ENCODE measurements at places on chromosomes 2 and 18.

DNA sequence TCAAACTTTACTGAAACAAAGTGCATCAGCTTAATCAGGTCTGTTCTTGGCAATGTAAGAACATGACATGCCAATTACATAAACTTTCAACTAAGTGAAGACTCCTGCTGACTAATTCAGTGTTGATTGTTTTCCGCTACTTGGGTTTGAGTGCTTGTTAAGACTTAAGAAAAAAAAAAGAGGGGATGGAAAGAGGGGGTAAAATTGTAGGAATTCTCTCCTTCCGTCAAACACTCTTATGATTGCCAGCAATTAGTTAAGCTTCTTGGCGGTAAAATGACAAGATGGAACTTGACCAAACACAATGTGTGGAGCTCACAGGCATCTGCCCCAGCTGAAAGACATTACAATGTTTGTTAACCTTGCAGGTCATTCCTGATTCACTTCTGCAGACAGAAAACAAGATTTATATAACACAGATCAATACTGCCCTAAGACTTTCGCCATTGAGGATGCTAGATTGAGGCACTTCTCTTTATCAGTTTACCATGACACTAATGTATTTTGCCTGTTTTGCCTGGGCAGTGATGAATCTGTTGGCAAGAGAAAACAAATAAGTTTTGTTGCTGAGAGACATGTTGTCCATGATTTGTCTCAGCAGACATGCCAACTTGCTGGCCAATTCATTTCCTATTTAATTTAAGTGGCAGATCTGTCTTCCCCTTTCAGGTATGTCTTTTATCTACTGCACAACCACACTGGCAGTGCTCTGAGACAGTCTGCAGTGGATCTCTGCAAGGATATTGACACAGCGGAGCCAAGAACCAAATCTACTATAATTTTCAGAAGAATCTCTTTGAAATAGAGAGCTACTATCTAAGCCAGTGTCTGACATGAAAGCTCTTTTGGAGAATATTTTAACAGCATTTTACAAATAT lies 410.0 kb upstream of the KCNH7 start:
- no peak for DNase-seq

DNA sequence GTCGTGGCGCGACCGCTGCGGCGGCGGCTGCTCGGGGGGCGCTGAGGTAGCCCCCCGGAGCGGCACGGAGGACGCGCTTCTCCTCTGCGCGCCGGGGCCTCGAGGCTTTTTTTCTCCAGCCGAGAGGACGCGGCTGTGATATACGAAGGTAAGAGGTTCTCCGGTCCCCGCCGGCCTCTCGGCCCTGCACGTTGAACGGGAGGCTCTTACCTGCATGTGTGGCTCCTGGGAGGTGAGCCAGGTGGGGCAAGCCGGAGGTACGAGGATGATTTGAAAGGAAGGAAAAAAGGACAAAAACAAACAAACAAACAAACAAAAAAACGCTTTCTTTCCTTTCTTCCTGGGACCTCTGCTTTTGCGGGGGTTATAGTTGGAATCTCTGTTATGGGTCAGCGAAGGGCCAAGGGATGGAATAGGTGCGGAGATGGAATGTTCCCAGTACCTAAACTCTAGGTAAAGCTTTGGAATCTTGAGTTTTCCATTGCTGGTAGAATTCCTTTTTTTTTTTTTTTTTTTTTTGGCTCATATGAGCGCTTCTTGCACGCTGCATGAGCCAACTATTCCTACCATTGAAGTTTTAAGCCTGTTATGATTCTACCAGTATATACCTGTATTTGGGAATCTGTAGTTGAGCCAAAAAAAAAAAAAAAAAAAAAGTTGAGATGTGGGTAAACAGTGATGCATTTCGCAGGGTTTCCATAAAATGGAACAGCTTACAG lies 674 bp downstream of the PTPN4 start:
- no peak for DNase-seq

- no peak for DNase-seq
Measured at GRCh38 chr2:190805126-190805525, 75.5 kb upstream of the GLS start.

DNA sequence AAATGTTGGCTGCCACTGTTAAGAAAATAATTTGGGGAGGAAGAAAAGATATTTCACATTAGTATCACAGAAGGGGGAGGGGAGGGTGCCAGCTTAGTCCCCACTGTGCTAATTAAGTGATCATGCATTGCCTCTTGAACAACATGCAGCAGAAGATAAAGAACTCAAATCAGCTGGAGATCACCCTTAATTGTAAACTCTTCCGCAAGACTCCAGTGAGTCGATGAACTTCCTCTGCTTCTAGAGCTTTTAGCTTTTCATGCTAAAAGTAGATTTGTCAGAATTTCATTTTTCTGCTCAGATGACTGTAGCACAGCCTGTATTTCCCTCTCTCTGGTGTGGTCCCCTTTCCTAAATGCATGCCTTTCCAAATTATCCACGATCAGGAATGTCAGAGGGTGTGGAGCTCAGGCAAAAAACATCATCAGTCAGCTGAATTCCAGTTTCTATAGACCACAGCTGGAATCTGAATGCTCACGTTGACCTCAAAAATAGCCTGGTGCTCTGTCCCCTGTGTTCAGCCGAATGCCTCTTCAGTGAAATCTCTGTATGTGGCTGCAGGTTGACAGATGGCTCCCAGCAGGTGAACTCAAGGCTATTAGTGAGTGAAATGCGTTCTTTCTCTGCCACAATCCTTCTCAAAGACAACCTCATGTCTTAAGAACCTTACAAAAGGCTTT lies 156.8 kb upstream of the UNC80 start:
- DNase-seq: no peak

DNA sequence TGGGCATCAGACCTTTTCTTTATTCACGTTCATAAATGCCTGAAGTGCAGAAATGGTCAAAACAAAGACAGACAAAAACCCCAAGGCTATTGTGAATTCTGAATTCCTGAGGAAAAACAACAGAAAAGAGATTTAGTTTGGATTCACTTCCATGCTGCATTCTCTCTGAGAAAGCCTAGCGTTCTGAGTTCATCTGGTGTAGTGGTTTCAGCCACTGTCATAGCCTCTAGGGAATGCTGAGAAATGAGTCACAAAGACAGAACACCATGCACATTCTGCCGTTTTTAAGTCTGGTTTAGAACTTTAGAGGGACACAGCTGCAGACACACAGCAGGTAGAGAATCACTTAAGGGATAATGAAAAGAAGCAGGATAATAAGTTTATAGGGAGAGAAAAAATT lies 93.8 kb downstream of the LRP1B start:
- no peak for DNase-seq

DNA sequence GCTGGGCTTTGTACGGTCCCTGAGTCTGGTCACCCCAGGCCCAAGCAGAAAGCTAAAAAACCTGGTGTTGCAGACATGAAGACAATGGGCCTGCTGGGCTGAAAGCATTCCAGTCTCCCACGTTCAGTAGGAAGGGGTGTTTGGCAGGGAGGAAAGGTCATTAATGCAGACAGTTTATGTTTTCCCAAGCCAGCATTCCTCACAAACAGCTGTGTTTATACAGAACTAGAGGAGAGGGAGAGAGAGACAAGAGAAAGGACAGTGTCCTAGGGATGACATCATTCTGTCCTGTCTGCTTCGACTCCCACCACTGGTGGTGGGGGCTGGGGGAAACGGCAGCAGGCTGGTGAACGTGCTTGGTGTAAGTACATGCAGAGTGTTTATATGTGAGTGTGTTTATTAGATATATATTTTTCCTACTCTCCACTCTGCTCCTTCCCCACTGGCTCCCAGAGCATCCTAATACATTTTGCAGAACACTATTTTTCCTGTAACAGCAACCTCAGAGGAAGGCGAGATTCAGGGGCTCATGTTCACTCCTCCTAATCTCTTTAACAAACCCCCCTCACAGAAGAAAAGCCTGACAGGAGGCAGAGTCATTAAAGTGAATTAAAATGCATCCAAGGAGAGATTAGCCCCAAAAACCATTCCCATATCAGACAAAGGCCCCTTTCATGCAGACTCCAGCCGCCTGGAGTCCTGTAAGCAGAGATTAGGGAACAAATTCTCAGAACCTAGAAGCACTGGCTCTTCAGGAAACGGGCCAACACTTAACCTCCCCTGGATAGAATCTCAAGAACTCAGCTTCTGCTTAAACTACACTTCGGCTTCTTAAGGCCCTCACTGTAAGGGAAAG lies 380.4 kb downstream of the TNS1 start:
- no peak for DNase-seq

DNA sequence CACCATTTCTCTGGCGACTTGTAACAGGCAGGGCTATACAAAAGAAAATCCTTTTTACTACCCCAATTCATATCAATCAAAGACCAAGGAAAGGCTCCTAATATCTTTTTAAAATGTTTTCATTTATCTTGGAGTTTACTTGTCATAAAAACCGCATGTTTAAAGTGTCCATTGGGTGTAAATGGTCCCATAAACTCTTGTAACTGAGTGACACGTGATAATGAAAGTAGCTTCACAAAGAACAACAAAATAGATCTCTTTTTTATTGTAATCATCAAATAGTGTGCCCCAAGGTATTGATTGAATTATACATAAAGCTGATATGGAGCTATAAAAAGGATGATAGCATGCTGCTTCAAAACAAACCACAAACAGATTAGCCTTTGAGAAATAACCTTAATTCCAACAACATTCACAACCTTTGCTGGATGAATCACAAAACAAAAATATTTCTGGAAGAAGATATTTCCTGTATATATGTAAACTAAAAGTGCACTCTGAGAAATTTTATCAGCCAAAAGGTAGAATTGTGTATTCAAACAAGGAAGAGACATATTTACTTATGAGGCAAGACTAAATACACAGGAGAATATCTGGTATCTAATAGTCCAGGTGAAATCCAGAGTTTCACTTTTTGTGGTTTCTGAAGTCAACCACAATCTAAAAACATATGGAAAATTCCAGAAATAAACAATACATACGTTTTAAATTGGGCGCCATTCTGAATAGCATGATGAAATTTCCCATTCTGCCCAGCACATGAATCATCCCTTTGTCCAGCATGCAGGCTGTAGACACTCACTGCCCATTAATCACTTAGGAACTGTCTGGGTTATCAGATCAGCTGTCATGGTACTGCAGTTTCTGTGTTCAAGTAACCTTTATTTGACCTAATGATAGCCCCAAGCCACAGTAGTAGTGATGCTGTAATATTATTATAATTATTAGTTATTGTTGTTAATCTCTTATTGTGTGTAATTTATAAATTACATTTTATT lies 237.5 kb downstream of the PIK3C3 start:
- DNase-seq: no peak

- DNase-seq: no peak
Measured at GRCh38 chr2:101617188-101617587, 80.3 kb upstream of the MAP4K4 start.

GRCh38 chr18:23268641-23269040 lies 133.4 kb downstream of the CABLES1 start:
- no peak for DNase-seq

- no peak for DNase-seq
Measured at GRCh38 chr2:167856190-167856589, 391.2 kb downstream of the STK39 start.

DNA sequence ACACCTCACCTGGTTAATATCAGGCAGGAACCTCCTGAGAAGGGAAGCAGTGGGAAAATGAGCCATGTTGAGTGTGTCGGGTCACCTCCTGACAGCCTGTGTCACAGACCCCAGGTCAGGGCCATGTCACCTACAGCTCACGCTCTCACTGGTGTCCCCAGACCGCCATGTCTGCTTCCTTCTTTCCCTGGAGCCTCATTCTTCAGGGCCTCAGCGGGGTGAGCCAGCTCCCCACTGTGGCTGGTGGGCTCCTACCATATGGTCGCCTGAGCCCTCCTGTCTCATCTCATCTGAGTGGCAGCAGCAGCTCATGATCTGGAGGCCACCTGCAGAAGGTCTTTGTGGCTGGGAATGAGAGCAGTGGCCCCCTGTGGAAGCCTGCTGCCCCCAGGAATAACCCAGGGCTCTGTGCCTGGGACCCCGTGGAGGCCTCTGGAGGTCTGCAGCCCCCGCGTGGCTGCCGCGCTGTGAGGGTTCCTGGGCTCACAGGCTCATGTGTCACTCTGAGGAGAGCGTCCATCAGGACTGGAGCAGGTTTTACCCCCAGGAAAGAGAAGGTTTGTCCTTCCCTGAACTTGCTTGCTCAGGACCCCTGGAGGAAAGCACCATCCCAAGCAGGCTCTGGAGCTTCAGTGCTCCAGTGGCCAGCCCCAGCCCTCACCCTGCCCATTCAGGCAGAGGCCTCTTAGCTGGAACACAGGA lies 56.4 kb downstream of the FAM168B start:
- DNase-seq: no peak

DNA sequence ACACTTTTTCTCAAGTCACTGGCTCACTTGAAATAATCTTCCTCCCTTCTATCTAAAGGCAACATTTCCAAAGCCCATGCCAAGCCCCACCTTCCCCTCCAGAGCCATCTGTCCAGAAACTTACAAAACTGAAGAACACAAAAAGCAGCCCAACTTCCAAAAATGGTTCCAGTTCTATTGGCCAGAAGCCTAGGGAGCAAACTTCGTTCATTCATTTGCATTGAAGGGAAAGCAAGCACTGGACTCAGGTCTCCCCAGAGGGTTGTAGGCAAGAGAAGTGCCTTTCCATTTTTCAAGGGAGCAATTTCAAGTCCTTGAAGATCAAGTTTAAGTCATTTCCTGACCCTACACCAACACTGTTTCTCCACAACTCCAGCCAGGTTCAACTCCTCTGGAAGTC lies 585.0 kb downstream of the BCL11A start:
- no peak for DNase-seq

DNA sequence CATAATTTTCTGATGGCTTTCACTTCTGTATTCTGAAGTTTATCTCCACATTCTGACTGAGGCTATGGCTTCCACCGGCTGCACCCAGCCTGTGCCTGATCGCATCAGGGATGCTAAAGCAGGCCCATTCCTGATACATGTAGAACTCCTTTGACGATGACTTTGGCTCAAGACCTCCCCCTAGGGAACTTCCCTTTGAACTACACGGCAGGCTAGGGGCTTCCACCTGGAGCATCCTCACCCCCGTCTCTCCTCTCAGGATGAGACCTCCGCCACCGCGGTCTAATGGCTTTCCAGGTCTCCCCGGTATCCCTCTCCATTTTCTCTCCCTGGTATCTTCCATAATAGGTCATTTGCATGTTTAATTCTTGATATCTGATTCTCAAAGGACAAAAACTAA lies 214.9 kb upstream of the CHST9 start:
- no peak for DNase-seq

DNA sequence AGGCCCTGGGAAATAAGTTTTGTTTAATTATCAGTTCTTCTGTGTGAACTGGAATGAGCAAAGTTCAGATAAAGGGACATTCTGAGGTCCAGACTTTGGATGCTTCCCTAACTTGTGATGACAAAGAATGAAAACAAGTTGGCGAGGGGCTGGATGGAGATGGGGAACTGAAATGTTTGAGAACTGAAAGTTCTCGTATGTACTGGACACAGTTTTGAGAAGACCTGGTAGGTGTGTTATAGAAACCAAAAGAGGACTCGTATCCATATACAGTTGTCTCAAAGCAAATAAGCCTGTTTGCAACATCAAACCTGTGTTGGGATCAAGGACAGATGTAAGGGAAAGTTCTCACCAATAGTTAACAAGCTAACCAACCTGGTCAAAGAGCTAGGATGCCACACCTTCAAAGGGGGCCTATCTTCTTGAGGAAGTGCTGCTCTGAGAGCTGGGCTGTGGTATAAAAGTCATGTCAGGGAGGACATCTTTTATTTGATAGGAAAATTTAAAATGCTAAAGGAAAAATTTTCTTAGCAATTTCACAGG lies at the start of gene UPP2:
TSS of gene UPP2 (plus strand) at position 493 of the 543 bp plus-strand sequence. CDS start 188 bp downstream, outside the sequence.
- DNase-seq: no peak

GRCh38 chr18:65073060-65073550 lies 677.7 kb upstream of the CDH7 start:
- DNase-seq: no peak

- no peak for DNase-seq
Measured at GRCh38 chr2:149902081-149902480, 314.5 kb upstream of the MMADHC start.

Measured in activated T-helper 1 cell treated with anti-CD3 and anti-CD28 coated beads, Interleukin-12 subunit alpha, Interleukin-12 subunit beta, Interleukin-2, Interleukin-4 antibody, amounts not matched to agents 30 ng/mL and 10 ng/mL and 1 ng/mL, durations not matched to agents 14 hours and 24 hours and 36 hours (primary cell).